NCI-H1436 (cell line): ENCODE measurements at places on chromosomes 6 and 20.
A peak's percentile ranks its signal among the peaks of the same experiment; 100 is the strongest.

DNA sequence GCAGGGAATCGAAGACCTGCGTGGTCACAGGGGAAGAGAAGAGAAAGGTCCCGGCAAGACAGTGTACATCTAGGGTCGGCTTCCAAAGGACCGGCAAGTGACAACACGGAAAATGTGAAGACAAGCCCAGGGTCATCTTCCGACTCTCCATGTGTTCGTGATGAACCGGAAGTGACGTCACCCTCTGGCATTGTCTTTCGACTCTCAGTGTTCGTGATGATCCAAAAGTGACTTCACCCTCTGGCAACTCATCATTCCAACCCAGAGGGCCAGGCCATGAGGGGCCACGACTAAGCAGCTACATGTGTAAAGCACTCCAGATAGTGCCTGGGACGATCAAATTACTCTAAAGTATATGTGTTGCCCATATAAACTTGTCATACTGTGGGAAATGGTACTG lies 290.8 kb downstream of the THBS2 start:
- DNase-seq = no peak

DNA sequence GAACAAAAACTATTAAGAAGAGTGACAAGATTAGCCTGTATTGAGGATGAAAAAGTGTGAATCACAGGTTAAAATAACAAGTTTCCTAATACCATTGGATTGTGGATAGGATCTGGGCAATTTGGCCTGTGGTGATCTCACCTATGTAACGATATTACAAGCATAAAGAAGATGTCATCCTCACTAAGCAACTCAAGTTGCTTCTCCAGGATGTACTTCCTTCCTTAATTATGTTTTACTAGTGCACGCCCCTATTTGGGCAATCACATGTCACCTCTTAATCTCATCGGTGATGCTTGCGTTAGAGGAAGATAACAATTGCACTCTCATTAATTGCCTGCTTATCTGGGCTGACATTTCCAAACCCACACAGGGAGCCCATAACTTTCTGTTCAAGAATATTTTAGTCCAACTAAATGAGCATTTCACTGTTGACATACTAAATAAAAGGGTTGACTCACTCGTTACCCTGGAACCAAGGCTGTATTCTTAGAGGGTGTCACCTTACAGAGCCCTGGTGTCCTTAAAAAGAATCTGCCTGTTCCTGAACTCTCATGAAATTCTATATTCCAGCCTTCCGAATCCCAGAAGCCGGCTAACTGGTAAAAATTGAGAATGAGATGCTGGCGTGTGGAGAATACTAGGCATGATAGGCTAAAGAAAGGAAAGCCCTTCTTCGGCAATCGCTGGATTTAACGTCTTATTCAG lies 88.2 kb upstream of the ATXN1 start:
- DNase-seq = no peak

- DNase-seq = no peak
Observed at GRCh38 chr20:48861444-48861843, 33.6 kb upstream of the PREX1 start.

GRCh38 chr20:53354314-53354713 lies 239.3 kb downstream of the ZNF217 start:
- DNase-seq = no peak

DNA sequence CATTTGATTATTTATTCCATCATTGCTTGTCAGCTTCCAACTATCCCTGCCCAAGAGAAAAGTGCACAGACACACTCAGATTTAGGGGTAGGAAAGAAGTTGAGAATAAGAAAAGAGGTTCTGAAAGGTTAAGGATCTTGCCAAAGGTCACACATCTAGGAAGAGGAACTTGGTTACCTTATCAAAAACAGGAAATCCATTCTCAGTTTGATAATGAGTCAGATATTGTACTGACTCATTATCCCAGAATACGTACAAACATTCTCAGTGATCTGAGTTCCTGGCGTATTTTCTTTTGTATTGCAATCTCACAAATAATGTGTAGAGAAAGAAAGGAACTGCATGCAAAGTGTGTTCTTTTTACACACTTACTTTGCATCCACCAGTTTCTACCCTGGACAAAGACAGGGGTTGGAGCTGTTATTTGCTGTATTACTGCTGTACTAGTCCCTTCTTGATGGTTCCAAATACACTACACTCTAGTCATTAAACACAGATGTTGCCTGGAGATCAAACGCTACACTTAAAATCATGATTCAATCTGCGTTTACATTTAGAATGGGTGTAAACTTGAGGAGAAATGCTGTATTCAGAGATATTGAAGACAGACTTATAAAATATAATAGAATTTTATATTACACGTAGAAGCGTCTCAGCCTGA lies 545.7 kb downstream of the PRKN start:
- DNase-seq = no peak

GRCh38 chr20:33945391-33946081 lies 48.2 kb upstream of the RALY start:
- DNase-seq = no peak

DNA sequence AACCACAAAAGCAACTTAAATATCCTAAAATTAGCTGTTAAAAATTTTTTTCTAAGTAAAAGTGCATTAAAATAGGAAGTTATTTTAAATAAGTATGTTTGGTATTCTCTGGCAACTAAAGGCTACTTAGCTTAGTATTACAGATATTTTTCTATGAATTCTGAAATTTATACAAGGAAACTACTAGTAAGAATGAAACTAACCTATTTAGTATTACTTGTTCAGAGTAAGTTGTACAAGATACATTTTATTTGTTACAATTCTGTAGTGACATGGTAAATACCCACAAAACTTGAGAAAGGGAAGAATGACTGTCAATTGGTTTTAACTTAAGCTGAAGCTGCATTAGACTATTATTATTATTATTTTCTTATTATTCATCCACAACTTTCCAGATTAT lies 6.5 kb downstream of the PHIP start:
- DNase-seq = no peak

DNA sequence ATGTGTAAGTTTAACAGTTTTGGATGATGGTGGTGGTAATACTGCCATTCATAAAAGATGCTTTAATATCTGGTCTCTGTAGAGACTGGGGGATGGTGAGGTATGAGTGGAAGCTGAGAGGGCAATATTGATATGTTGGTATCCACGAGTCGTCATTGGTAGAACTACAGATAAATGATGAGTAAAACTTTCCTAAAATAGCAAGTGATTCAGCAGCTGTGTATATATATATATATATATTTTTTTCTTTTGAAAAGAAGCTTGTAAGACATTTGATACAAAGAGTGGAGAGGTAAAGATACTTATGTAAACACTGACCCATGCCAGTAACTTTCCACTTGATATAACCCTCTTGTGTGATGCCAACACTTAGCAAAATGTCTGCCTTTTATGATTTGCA lies 41.7 kb upstream of the CITED2 start:
- DNase-seq = no peak

DNA sequence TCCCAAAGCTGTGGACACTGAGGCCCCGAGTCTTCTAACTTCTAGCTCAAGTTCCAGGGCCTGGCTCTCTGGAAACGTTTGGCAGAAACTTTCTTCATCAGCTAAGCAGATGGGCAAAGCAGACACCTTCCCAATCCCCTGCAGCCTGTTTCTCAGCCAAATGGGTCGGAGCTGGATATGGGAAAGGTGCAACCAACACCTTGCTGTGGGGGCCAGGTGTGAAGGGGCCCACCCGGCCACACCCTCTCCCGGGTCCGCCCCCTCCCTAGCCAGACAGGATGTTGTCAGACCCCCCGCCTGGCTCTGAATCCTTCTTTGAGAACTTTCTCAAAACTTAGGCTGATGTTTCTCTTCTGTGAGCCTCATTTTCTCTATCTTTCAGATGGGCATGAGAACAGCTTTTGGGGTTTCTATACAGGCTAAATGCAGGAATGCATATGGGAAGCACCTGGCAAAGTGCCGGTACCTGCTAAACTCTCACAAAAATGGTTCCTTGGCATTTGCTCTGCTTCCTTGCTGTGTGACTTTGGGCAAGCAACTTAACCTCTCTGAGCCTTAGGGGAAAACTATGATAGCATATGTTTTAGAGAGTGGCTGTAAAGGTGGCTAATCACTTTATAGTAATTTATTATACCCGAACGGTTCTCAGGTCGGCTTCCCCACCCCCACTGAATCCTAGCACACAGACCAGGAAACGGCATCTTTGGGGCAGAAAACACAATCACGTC lies 1.8 kb downstream of the SNAI1 start:
- no peak for DNase-seq

DNA sequence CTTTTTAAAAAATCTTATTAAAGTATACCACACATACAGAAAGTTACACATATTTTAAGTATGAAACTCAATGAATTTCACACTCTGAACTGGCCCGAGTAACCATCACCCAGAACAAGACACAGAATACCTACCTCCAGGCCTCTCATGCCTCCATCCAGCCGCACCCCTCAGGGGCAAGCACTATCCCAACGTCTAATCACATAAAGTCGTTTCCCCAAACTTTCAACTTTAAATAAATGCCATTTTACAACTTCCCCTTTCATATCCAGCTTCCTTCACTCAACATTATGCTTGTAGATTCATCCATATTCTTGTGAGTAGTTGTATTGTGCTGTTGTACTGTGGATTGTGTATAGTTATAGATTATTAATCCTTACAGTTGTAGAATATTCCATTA lies 539.1 kb downstream of the CD83 start:
- DNase-seq = no peak

GRCh38 chr6:38804358-38804757 lies 89.2 kb downstream of the DNAH8 start:
- no peak for DNase-seq

- DNase-seq = no peak
Observed at GRCh38 chr20:16621435-16622141, 48.3 kb upstream of the KIF16B start.

- no peak for DNase-seq
Observed at GRCh38 chr6:169647637-169648036, 54.2 kb downstream of the WDR27 start.

- DNase-seq = no peak
Observed at GRCh38 chr6:136312975-136313374, 23.3 kb upstream of the BCLAF1 start.

GRCh38 chr6:6320901-6321300 lies 439 bp upstream of the F13A1 start:
- no peak for DNase-seq

GRCh38 chr20:872855-873520 lies 39.5 kb downstream of the FAM110A start:
- no peak for DNase-seq

DNA sequence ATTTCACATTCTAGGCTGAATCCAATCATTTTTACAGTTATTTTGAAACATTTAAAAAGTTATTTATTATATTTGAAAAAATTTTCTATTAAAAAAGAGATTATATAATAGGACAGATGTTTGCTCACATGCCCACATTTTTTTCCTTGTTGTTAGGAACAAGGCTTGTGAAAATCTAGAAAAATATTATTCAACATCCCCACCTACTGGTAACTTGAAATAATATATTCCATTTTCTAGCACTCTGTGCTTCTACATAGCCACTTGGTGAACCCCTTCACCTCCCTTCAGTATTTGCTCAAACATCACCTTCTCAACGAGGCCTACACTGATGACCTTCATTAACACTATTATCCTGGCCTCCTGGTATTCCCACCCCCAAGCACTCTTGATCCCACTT lies 18.3 kb upstream of the GPRC6A start:
- peak; percentile 37 for DNase-seq

GRCh38 chr6:23559587-23560343 lies 566.2 kb upstream of the NRSN1 start:
- no peak for DNase-seq

DNA sequence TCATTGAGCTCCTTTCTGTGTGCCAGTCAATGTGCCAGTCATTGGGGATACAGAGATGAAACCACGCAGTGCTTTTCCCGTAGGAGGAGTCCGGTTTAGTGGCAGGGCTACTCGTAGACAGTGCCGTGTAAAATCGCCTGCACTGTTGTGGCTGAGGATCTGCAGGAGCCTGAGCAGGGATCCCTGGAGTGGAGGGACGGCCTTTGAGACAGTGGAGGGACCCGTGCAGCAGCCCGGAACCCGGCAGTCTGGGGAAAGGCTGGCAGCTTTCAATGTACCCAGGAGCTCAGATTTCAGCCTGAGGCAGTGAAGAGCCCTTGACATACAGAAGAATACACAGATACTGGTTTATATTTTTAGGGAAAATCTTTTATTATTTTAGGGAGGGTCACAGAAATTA lies 203.3 kb downstream of the ARID1B start:
- peak; percentile 59 for DNase-seq

GRCh38 chr20:58618351-58619076 lies 32.6 kb upstream of the STX16 start:
- DNase-seq = no peak

GRCh38 chr20:49656304-49656703 lies 57.4 kb downstream of the B4GALT5 start:
- DNase-seq = peak; percentile 65

- DNase-seq = no peak
Observed at GRCh38 chr20:4371623-4372251, 350.0 kb upstream of the PRND start.

DNA sequence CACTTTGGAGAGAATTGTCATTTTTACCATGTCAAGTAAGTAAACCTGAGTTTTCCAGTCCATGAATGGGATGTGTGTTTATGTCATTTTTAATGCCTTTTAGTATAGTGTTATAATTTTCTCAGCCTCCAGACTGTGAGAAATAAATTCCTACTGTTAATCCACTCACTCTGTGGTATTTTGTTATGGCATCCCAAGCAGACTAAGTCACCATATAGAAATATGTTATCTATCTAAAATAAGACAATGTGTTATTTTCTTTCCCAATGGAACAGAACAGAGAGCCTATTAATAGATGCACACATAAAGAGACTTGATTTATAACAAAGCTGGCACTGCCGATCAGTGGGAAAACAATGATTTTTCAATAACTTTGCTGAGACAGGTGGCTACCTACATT lies 70.2 kb upstream of the SLC4A11 start:
- DNase-seq = no peak

DNA sequence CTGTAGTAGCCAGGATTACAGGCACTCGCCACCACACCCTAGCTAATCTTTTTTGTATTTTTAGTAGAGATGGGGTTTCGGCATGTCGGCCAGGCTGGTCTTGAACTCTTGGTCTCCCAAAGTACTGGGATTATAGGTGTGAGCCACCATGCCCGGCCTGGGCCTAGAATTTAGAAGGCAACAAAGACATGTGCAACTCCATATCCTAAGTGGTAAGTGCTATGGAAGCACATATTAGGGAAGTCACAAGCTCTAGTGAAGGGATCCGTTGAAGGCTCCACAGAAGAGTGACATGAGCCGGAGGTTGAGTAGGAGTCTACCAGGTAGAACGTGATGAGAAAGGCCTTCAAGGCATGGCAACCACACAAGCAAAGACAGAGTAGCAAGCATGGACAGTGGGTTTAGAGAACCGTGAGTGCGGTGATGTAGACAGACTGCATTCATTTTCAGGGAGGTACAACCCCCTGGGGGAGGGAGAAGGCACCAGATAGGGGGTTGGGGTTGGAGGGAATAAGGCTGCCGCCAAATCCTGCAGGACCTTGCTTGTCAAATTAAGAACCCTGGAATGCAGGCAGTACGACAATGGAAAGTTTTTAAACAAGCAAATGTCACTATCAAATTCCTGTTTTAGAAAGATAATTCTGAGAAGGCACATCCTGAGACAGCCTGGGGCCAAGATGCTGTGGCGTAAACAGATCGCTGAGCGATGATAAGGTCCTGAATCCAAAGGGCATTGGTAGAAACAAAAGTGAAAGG lies 50.2 kb downstream of the ARHGAP18 start:
- DNase-seq = no peak

- no peak for DNase-seq
Observed at GRCh38 chr6:15659181-15659580, 3.6 kb downstream of the DTNBP1 start.
